Psoas muscle (tissue), 8 donors: ENCODE measurements at places on chromosomes 5 and 9. TPM values are rescaled to one million over a fixed set of nuclear protein-coding genes. Genes with fewer than 3 reads are reported as not detected.

The ERCC6L2 gene
- total RNA-seq = 19.9 TPM

The GMCL2 gene
- not detected for total RNA-seq

The PCDHGA6 gene
- 1.5 TPM for total RNA-seq

The TNC gene
- total RNA-seq = 2.7 TPM

GRCh38 chr9:18245911-18246310, 228.0 kb upstream of the ADAMTSL1 start:
- no peak for DNase-seq

DNA sequence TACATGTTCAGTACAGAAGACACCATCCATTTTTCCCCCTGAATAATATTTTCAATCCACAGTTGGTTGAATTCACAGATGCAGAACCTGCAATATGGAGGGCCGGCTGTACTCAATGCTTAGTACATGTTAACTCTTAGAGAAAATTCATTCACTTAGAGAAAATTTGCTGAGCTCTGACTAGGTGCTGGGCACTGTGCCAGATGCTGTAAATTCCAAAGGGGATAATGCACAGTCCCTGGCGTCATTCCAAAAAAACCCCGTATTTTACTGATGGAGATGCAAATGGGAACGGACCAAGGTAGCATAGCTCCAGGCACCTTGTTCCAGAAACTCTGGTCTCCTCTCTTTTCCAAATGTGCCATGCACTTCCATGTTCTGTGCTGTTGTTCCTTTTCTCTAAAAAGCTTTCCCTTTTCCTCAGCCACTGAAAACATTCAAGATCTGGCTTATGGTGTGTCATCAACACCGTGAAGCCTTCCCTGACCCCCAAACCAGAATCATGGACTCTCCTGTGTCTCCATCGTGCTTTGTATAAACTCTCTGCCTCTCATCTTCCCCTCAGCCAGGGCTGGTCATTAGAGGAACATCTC, 55.7 kb upstream of the COL15A1 start:
- DNase-seq = no peak

The SARDH gene
- total RNA-seq = 0.59 TPM

GRCh38 chr9:33044677-33045282, 19.7 kb downstream of the DNAJA1 start:
- DNase-seq = no peak

- DNase-seq = no peak
Observed at GRCh38 chr5:68345171-68345570, 129.6 kb downstream of the PIK3R1 start.

DNA sequence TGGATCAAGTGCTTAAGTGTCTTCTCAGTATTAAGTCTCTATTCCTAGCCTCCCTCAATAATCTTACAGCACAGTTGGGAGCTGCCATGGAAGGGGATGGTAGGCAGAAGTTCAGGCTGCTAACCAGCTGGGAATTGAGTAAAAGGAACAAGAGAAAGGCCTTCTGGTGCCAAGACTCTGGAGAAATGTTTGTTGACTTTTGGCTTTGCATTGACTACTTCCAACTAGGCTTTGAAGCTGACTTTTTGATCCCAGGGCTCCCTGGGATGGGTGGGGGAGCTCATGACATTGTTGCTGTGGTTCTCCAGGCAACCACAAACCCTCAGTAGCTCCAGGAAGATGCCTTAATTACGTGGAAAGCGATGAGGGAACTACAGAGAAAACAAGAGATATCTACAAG, 85.2 kb upstream of the HTR4 start:
- no peak for DNase-seq

The ENDOG gene
- 81.6 TPM for total RNA-seq

The LRRC19 gene
- total RNA-seq = not detected

GRCh38 chr9:6843742-6844141, 86.0 kb downstream of the KDM4C start:
- DNase-seq = no peak

DNA sequence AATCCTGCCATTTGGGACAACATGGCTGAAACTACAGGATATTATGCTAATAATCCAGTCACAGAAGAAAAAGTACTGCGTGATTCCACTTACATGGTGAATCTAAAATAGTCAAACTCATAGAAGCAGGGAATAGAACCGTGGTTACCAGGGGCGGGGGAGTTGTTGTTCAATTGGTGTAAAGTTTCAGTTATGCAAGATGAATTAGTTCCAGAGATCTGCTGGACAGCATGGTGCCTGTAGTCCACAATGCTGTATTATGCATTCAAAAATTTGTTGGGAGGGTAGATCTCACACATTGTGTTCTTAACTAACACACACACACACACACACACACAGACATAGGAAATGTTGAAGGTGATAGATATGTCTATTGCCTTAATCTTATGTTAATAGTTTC, 480.5 kb downstream of the DMRT2 start:
- DNase-seq = no peak

- DNase-seq = no peak
Observed at GRCh38 chr5:172410662-172411483, 43.5 kb downstream of the SH3PXD2B start.

The TMEM8B gene
- total RNA-seq = 18.5 TPM

The CYLC2 gene
- total RNA-seq = not detected

DNA sequence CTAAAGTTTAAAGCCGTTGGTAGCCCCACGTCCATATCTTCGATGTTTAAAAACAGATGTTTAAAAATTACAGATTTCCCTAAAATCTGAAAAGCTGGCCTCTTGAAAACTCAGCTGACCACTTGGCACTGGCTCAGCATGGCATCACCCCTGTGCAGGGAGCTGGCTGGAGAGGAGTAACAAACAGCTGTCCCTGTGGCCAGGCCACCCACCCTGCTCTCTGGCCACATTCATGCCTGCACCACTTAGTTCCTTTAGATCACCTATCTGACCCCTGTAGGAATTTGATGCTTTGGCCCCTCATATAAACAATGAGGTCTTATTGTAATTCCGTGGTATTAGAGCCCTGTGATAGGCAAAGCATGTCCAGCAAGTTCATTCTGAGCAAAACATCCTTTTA, 107.5 kb downstream of the FRMD3 start:
- no peak for DNase-seq

DNA sequence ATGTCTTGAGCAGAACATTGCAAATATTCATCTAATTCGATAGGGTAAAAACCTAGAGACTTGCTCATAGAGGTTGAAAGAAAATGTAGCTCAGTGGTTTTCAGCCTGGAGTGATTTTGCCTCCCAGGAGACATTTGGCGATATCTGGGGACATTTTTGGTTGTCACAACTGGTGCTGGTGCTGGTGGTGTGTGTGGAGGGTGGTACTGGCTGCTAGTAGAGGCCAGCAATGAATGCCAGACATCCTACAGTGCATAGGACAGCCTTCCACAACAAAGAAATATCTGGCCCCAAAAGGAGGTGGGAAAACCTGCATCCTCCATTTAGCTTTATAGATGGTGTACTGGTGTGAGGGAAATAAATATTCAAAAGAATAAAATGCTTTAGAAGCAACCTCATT, 2.1 kb upstream of the BASP1 start:
- DNase-seq = no peak

DNA sequence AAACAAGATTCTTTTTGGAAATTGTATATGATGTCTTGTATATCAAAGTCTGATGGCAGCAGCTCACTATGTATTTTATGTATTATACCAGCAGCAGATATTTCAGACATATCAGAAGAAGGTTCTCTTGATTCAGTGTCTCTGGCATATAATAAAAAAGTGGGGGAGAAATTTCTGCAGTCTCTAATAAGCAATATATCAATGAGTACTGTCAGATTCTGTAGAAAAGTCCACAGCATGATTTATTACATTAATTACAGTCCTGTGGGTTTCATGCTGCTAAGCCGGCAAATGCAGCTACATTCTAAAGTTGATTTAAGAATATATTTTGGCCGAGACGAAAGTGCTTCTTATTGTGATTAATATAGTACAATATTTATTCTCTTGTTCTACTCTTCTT, 113.1 kb downstream of the KIAA1958 start:
- no peak for DNase-seq

DNA sequence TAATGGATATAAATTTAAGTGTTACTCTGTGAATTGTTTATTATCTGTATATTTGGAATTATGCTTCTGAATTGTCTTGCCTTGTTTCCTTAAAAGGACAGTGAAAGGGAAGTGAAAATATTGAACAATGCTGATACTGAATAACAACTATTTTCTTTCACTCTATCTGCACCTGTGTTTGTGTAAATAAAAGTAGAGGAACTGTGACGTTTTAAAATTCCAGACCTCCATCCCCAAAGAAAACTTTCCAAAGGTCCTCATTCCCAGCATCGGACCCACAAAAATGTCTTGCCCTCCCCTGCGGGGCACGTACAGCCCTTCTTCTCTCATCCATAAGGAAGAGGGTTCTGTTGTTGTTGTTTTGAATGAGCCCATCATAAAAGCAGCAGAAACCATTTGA, 100.0 kb downstream of the NLN start:
- no peak for DNase-seq

The IL33 gene
- 4.0 TPM for total RNA-seq

DNA sequence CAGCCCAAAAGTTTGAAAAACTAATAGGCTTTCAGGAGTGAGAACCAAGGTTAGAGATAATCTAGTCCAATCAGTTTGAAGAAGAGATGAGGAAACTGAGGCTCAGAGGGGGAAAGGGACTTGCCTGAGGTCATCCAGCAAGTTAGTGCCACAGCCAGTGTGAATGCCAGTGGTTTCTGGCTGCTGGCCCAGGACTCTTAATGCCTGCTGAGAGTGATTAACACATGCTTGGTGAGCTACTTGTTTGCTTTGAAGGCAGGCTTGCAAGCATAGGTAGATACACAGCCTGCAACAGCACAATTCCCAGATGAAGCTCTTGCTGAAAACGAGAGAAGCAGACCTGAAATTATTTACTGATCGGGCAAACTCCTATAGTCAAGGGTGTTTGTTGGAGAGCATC, 591.6 kb upstream of the SGCD start:
- peak; percentile 33 for DNase-seq

The HINT1 gene
- 205 TPM for total RNA-seq

- DNase-seq = no peak
Observed at GRCh38 chr5:167233507-167234220, 1057.8 kb upstream of the WWC1 start.

The SPINK7 gene
- total RNA-seq = not detected

DNA sequence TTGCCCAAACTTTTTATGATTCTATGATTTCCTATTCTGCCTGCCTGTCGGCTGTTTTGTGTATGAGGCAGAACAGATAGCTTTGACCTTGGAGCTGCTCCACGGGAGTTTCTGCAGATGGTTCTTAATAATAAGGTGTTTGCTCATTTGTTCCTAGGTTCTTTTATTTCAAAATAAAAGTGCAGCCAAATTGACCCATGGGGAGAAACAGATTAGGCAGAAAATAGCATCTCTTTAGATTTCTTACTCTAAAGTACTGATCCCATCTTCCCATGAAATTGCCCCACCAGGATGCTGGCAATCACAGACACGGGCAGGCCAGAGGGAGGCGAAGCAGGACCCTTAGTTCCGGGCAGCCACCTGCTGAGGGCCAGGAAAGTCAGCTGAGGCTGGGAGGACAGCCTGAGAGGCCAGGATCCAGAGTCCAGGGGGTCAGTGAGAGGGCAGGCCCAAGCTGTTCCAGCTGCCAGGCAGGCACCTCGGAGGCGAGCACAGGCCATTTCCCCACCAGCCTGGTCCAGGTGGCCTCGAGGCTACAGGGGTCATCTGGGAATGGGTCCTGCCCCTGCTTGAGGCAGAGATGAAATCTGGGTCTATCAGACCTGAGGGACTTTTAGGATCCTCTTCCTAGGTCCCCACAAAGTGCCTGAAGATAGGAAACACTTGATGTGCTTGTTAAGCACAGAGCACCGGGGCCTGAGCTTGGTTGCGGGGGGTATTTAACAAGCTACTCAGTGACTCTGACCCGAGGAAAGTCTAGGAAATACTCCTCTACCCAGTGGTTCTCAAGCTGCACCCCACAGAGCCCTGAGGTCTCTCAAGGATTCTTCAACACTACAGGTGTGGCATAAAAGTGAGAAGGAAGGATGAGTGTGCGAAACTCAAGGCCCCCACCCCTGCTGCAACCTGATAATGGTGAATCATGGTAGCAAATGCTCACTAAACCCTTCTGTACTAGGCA, 145.4 kb downstream of the CMYA5 start:
- DNase-seq = peak; percentile 61

DNA sequence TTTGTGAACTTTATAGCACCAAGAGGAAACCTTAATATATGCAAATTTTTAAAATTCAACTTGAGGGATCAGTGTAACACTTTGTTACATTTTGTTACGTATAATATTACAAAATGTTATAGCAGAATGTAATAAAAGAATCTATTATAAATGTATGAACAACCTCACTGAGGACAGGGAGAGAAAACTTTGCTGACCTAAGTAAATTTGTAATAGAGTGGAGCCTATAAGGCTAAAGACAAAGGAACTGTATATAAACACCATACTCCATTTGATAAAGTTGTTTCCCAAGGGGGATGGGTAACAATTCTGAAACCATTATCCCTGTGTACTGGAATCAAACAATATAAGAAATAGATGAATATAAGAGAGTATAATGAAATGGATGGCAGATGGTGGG, 77.3 kb downstream of the ANGPTL2 start:
- DNase-seq = no peak

DNA sequence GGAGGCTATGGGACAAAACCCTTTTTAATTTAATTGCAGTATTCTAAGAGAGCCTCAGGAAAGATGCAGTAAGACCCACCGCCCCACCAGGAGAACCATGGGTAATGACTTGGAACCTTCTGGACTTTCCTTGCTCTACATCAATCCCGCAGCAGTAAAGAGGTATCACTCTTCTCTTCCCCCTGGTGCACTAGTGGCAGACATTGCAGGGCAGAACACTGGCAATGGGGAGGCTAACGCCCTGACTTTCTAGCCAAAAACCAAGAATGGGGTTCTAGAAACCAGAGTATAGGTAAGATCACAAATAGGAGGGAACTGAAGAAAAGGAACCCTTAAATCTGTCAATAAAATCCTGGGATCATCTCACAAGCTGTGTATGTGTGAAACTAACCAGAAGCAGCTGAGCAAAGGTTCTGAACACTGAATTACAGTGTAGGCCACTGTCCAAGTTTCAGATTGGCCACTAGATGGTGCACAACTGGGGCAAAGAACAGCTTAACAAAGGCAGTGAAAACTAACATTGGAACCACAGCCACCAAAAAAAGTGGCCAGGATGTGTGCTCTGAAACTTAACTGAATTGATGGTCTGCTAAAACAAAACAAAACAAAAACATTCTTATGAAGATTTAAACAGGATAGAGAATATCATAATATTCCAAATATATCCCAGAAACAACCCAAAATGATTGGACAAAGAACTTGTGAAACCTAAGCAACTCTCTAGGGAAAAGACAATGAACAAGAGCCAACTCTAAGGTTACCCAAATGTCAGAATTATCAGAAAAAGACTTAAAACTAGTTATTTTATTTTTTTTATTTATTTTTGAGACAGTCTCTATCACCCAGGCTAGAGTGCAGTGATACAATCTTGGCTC, 6.6 kb upstream of the FAM151B start:
- DNase-seq = no peak

DNA sequence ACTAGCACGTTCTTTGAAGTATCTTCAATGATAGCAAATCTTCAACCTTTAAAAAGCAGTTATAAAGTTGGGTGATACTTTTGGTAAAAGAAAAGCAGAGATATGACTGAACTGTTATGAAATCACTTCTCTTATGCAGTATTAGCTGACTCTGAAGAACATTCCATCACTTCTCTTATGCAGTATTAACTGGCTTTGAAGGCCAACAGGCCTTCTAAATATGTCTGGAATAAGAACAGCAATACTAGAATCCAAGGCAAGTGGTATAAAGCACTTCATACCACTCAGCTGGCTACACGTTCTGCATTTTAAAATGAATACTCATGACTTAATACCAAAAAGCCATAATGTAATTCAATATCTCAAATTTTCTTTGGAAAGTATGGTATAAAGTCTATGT, 17.3 kb downstream of the SKIC3 start:
- DNase-seq = no peak

- no peak for DNase-seq
Observed at GRCh38 chr5:137320056-137321045, 178.8 kb downstream of the SPOCK1 start.

The NIM1K gene
- total RNA-seq = 0.25 TPM
